Activated T-helper 17 cell treated with anti-CD3 and anti-CD28 coated beads, Interleukin-2, amount 50 U/mL, for 72 hours (primary cell): ENCODE measurements at places on chromosomes 2 and 18.
A peak's percentile ranks its signal among the peaks of the same experiment; 100 is the strongest.

- peak; percentile 15 for ATAC-seq
These were observed 134.0 kb downstream of the HDAC4 start for GRCh38 chr2:239266779-239267287.

DNA sequence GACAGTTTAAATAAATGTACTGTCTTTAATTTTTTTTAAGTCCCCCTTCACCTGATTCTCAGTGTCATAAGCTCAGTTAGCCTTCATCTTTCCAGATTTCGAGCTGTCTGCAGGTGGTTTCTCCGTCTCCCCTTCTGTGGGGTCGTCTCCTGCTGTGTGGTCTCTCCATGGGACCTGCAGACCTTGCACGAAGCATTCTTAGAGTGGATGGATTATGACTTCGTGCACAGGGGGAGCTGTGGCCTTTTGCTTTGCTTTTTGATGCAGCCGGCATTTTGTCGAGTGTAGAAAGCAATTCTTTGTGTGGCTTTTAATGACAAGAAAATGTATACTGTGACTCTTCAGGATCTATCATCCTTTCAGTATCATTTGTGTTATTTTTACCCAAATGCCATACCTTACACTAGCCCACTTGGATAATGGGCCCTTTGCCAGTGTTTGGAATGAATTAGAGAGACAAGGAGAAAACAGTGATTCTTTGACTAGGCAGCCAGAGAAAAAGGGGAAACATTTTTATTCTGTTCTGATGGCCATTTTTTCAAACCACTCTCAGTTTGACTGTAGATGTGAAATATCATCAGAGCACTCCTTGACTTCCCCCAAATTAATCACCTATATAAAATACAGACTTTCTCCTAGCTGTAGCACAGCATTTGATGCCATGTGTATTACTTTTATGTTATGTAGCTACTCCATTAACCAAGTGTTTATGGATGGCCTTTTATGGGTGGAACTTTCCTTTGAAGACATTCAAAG is 54.3 kb downstream of the ITGA6 start:
- ATAC-seq = no peak

- ATAC-seq = no peak
These were observed 31.0 kb upstream of the NCKAP5 start for GRCh38 chr2:133599211-133599803.

DNA sequence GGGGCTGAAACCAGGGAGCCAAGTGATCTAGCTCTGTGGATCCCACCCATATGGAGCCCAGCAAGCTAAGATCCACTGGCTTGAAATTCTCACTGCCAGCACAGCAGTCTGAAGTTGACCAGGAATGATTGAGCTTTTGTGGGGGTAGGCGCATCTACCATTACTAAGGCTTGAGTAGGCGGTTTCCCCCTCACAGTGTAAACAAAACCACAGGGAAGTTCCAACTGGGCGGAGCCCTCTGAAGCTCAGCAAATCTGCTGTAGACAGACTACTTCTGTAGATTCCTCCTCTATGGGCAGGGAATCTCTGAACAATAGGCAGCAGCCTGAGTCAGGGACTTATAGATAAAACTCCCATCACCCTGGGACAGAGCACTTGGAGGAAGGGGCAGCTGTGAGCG is 96.7 kb downstream of the CCDC148 start:
- no peak for ATAC-seq

GRCh38 chr18:41886126-41886807 is 68.8 kb upstream of the PIK3C3 start:
- ATAC-seq = no peak

DNA sequence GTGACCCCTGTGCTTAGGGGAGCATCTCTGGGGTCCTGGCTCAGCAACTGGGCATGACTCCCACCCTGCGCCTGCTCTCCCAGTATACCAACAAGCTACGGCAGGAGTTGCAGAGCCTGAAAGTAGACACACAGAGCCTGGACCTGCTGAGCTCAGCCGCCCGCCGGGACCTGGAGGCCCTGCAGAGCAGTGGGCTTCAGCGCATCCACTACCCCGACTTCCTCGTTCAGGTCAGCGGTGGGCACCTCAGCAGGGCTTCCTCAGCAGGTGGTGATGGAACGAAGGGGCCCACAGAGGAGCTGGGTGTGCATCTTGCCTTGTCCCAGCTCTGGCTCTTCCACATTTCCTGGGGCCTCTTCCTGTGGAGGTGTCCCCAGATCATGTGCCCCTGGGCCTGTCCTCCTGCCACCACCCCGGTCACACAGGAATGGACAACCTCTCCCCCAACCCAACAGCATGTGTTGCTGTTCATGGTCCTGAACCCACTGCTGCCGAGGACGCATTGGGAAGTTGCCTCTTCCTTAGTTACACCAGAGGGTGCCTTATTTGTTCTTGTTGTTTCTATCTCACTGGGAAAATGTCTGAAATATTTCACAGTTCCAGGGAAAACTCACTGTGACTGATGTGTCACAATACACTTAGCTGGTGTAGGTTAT is 10.8 kb downstream of the PROM2 start:
- no peak for ATAC-seq

DNA sequence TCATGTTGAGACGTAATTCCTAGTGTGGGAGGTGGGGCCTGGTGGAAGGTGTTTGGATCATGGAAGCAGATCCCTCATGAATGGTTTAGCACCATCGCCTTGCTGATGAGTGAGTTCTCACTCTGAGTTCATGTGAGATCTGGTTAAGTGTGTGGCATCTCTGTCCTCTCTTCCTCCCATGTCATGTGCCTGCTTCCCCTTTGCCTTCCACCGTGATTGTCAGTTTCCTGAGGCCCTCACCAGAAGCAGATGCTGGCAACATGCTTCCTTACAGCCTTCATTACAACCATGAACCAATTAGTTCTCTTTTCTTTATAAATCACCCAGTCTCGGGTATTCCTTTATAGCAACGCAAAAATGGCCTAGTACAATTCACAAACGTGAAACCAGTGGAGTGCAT is 14.6 kb upstream of the MCM6 start:
- ATAC-seq = no peak
